ENCODE measurements at places on chromosomes 4 and X.

GRCh38 chr4:140595065-140595464, 26.3 kb upstream of the UCP1 start:
- no peak for DNase-seq

DNA sequence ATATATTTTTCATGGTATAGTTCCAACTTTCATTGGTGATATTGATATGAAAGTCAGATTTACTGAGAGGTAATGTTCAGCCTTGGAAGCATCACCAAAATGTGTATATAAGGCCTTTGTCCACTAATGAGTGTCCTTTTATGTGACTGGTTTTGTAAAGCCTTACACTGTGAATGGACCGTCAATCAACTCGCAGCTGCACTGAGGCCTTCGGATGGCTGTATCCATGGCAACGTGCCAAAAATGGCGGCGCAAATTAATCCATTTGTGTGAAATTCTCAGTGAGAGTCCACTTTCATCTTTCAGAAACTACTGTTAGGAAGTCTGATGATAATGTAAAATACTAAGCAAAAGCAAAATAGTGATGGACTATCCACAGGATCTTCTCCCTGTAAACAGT, 131.7 kb downstream of the SPCS3 start:
- peak; percentile 60 for DNase-seq

DNA sequence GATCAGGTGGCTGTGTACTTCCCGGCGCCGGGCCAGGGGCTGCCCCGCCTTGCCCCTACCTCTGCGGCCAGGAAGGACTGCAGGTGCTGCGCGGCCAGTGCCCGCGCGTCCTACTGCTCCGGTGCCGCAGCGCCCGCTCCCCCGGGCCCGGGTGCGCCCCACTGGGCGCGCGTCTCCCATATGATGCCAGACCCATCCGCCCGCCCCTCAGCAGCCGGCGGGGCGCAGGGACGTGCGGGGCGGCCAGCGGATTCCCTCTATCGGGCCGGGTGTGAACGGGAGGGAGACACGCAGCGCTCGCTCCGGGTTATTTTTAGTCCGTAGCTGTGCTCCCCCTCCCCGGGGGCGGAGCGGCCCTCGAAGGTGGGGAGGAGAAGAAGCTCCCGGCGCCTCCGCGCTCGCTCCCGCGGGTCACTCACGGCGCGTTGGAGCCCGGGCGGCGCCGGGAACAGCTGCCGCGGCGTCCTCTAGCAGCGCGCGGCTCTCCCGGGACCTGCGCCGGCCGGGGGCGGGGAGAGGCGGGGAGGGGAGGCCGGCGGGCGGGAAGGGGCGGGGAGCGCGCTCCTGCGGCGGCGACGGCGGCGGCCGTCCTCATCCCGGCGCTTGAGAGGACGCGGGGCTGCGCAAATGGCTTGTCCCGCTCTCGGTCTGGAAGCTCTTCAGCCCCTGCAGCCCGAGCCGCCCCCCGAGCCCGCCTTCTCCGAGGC, 103.6 kb downstream of the UCHL1 start:
- DNase-seq = peak; percentile 45

DNA sequence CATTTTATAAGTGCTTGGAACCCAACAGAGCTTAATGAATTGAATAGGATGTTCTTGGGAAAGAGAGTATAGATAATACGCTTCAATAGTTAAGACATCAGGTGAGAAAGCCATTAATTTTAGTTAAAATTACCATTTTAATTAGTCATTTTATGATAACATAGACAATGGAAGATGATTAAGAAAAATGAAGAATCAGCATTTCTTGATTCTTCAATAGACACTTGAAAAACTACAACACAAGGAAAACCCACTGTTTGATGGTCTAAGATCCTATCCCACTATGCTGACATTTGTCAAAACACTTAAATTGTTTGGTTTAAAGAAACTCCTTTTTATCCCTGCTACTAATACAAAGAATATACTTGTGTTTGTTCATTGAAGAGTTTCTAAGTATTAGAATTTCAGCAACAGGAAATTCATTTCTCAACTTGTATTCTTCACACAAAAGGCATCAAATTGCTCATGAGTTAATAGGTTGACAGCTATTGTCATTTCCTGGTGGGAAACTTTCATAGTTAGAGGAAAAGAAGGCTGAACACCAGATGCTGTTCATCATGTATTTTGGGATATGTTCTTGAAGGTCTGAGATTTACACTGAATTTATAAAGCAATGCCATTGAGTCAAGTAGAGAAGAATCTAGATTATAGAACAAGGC, 9.6 kb upstream of the CXCL2 start:
- no peak for DNase-seq

DNA sequence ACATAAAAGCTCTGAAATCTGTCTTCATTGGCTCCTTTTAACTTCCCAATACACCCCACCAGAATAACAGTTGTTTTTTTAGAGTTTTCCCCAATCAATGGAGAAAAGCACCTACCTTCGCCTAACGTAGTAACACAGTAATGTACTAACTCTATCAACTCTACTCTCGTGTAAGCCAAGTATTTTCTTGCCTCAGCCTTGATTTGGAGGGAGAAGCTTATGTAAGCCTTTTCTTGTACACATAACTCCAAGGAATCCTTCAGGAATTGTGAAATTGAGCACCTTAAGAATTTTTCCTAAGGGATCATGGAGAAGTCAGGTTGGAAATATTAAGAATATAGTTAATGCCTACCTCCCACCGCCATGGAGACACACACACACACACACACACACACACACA, 181.2 kb downstream of the RAPGEF2 start:
- DNase-seq = no peak

GRCh38 chr4:24334906-24335305, 249.4 kb downstream of the DHX15 start:
- no peak for DNase-seq

DNA sequence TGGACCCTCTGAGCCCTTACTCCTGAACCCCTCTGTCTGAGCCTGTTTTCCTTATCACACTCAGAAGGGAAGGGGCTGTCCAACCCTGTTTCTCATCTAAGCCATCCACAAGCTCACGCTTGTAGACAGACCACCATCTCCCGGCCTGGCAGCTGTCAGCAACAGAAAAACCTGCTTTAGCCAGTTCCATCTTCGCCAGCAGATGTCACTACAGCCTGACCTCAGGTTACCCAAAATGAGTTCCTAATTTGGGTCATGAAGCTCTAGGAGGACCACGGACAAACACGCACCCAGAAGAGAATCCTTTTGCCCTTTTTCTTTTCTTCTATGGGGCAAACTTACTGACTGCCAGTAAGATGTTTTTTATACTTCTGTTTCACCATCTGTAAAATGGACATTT, 445.4 kb downstream of the BCOR start:
- no peak for DNase-seq

GRCh38 chr4:11817088-11817487, 388.4 kb upstream of the HS3ST1 start:
- DNase-seq = no peak

DNA sequence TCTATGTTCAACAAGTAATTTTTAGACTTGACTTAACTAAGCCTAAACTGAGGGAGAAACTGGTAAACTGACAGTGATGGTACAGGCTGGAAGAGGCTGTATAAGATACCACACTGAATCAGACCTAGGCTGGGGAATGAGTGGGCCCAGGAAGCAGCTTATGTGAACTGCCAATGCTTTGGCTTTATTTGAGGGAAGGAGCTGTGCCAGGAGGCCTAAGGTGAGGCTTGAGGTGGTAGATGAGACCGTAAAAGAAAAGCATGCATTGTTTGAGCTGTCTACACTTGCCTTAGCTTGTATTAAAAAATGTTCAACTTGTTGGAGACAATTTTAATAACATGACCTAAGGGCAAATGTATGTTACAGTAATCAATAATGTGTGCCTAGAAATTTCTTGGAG, 96.2 kb downstream of the RS1 start:
- no peak for DNase-seq

DNA sequence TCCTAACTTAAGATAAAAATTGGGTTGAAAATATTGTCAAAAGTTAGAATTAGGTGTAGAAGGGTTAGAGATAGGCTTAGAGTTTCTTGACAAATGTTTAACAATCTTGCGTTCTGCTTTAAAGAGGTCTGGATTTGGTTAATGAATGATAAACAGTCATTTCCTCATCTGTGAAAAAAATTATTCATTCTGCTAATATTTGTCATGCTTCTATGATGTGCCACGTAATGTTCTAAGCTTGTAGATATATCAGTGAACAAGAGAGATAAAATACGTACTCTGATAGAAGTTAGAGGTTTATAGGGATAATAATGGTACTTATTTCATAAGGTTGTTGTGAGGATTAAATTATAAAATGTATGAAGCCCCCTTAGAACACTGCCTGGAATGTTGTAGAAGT, 443.0 kb upstream of the GALNT7 start:
- no peak for DNase-seq

DNA sequence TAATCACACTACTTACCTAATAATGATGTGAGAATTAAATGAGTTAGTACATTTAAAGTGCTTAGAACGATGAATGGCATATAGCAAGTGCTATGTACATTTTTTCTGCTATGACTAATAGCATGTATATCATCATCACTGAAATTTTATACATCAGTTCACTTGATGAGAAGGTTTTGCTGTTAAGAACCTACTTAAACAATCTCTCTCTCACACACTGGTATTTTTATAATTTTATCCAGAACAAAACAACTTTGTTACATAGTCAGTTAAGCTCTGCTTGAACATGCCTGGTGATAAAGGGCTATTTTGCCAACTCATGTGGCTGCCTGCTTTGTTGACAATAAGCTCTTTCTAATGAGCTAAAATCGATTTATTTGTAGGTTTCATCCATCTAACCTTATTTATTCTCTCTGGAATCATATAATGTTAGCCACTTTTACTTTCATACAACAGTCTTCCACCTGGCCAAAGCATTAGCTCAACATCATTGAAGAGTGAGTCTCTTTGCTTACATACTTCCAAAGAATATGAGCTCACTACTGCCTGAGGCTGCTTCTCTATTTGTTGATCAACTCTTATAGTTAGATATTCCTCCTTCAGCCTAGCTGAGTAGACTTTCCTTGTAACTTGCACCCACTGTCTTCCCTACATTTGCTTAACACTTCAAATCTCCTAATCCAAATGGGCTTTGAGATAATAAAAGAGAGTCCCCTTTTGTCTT, 372.7 kb upstream of the BOD1L1 start:
- DNase-seq = no peak

DNA sequence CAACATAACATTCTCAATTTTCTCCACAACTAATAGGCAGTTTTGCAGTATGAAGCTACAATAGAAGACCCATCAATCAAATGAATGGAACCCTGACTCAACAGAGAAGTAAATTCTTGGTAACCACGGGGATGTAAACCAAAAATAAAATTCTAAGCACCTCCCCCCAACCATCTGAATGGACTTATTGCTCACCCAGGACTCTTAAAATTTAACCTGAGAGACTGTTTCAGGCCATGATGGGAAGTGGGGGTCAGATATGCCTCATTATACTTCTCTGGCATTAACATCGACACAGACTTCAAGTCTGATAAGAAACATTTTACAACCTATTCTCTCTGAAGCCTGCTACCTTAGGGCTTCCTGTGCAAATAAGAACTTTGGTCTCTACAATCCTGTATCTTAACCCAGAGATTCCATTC, 620.9 kb downstream of the TLL1 start:
- no peak for DNase-seq

GRCh38 chrX:12702509-12703091, 88.6 kb upstream of the PRPS2 start:
- DNase-seq = peak; percentile 14

DNA sequence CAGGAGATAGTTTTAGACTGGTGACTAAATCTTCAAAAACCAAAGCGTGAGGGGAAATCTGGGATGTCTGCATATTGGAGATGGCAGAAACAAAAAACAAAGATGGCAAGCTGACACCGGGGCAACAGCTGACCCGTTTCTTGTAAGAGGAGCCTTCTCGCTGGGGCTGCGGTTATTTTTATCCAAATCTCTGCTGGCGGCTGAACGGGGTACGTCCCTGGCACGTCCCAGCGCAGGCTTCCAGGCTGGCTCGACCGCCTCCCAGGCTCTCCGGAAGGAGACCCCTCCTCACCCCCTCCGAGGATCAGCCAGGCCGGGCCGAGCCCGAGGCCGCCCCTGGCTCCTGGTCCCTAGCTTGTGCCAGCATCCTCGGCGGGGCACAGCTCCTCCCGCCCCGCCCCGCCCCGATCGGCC, 403 bp downstream of the SGCB start:
- peak; percentile 45 for DNase-seq

DNA sequence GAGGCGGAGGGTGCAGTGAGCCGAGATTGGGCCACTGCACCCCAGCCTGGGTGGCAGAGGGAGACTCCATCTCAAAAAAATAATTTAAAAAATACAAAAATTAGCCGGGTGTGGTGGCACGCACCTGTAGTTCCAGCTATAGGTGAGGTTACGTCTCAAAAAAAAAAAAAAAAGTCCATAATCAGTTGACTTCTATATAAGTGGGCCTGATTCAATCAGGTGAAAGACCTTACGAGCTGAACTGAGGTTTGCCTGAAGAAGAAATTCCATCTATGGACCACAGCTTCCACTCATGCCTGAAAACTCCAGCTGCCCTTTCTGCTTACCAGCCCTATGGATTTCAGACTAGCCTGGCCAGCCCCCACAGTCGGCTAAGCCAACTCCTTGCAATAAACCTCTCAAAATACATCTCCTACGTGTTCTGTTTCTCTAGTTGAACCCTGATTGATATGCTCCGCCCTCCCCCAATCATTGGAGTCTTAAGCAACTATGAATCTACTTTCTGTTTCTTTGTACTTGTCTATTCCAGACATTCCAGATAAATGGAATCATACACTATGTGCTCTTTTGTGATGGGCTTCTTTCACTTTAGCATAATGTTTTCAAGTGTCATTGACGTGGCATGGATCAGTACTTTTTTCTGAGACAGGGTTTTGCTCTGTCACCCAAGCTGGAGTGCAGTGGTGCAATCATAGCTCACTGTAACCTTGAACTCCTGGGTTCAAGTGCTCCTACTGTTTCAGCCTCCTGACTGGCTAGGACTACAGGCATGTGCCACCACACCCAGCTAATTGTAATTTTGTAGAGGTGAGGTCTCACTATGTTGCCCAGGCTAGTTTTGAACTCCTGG, 36.6 kb downstream of the SAT1 start:
- no peak for DNase-seq

DNA sequence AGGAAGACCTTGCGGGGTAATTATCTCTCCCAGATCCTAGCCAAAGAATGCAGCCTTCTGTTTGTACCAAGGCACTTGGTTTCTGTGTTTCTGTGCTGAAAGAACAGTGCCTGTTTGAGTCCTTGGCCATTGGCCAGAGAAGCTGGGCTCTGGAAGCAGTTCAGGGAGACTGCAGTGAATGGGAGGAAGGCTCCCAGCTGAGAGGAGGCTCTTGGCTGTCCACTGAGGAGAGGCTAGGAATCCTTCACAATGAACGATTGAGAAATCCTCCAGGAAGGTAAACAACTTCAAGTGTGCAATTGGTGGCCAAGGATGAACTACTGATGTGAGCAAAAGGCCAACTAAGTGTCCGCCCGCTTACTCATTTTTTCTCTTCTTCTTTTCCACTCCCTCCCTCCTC, 61.3 kb downstream of the HS3ST1 start:
- peak; percentile 11 for DNase-seq

DNA sequence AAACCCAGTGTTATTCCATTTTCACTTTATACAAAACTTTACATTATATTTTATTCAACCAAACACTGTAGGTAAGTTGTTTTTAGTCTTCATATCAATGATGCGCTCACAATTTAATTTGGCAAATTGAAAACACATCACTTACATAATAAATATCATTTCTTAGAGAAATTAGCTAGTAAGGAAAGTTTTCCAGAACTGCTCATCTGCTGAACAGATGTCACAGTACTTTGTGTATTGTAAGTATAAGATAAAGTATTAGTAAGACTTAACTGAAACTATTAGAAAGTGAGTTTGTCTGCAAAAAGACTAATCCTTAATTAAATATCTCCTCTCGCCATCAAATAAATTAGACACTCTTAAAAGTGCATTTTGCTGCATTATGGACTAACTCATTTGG, 108.7 kb upstream of the PACRGL start:
- DNase-seq = no peak

- DNase-seq = no peak
Observed at GRCh38 chrX:1386338-1387127, 5.4 kb downstream of the SLC25A6 start.

Measured in neural crest cell (in vitro differentiated cells).